ENCODE measurements at places on chromosomes 1 and 21.

DNA sequence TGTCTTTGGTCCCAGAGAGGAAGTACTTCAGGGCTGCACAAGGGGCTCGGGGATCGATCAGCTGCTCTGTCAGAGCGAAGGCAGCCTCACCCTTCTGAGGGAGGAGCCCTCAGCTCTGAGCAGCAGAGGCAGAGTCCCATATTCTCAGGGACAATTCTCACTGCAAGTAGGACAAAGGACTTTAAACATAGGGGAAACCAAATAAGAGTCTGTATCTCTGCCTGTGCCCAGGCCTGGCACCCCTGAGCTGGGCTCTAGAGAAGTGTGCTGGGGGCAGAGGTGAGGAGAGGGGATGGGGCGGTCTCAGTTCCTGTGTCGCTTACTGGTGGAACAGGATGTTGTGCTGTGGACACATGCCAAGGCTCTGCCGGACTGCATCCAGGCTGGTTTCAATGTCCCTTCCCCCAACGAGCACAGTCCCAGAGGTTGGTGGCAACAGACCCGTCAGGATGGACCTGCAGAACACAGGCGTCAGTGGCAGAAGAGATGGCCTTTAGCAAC, 76.6 kb downstream of the ABCA4 start:
- no peak for DNase-seq

- no peak for DNase-seq
These were observed 23.7 kb upstream of the PEF1 start for GRCh38 chr1:31668303-31668883.

- no peak for DNase-seq
These were observed 77.9 kb downstream of the GTF2B start for GRCh38 chr1:88813471-88813870.

DNA sequence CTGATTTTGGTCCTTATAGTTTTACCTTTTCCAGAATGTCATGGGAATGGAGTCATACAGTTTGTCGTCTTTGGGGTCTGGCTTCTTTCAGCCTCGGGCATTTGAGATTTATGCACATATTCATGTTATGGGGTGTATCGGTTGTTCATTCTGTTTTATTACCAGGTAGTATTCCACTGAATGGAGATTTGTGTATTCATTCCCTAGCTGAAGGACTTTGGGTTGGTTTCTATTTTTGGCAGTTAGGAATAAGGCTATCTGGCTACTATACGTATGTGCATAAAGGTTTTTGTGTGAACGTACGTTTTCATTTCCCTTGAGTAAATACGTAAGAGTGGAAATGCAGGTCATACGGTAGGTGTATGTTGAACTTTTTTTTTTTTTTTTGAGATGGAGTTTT, 65.1 kb downstream of the ACTL8 start:
- no peak for DNase-seq
